Cerebellum (tissue), 4 donors: ENCODE measurements at places on chromosomes 12 and 14.

GRCh38 chr14:106268013-106268727 lies 741.8 kb downstream of the TMEM121 start:
- no peak for DNase-seq

DNA sequence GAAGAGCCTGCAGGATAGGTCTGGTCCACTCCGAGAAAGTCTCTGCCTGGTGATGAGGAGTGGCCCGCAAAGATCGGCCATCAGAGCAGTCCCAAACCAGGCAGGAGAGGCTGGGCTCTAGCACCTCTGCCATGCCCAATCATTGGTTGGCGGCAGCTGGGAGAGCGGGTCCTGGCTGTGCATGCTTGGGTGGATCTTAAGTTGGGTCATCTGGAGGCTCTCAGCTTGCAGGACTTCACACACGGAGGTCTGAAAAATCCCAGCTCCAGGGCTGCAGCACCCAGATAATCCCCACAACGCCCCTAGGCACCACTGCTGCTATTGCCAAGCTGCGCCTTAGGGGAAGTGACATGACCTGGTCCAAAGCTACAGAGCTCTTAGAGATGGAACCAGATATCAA lies 766.7 kb upstream of the TBX3 start:
- no peak for DNase-seq

DNA sequence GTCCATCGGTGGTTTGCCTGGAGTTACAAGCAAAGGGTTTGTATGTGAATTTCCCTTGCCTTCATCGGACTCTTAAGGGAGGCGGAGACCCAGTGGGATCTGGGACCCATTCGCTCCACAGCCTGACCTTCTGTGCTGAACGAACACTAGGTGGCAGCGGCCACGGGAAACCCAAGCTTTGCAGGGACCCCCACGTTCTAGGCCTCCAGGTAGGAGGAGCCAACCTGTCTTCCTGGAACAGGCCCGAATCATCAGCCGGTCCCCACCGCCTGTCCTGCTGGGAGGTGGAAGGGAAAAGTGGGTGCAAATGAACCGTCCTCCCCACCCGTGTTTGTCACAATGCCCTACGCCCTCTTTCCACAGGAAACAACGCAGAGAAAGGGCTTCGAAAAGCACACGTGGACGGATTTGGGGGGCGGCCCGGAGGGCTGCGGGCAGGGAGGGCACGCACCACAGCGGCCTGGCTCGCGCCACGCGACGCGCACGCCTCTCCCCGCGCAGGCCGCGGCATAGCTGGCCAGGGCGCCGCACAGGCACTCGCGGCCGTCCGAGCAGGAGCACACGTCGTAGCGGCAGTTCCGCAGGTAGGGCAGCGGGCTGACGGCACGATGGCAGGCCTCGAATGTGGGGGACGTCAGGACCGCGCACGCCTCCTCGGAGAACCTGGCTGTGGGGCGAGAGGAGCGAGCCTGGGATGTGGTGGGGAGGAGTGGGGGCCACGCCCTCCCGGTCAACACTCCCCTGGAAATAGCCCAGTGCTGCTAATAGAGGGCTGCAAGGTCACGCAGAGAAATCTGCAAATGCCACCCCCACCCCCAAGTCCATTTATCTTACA lies 67.8 kb downstream of the VWF start:
- no peak for DNase-seq

- no peak for DNase-seq
Observed at GRCh38 chr12:26746121-26746714, 86.8 kb downstream of the ITPR2 start.
